Activated naive CD8-positive, alpha-beta T cell treated with anti-CD3 and anti-CD28 coated beads, Interleukin-2, amount 50 U/mL, for 24 hours (primary cell): ENCODE measurements at places on chromosomes 5 and 9.

- no peak for DNase-seq
Measured at GRCh38 chr5:132301344-132302271, 7.4 kb downstream of the SLC22A4 start.

GRCh38 chr9:99828054-99828416 is 6.3 kb downstream of the NR4A3 start:
- no peak for DNase-seq

DNA sequence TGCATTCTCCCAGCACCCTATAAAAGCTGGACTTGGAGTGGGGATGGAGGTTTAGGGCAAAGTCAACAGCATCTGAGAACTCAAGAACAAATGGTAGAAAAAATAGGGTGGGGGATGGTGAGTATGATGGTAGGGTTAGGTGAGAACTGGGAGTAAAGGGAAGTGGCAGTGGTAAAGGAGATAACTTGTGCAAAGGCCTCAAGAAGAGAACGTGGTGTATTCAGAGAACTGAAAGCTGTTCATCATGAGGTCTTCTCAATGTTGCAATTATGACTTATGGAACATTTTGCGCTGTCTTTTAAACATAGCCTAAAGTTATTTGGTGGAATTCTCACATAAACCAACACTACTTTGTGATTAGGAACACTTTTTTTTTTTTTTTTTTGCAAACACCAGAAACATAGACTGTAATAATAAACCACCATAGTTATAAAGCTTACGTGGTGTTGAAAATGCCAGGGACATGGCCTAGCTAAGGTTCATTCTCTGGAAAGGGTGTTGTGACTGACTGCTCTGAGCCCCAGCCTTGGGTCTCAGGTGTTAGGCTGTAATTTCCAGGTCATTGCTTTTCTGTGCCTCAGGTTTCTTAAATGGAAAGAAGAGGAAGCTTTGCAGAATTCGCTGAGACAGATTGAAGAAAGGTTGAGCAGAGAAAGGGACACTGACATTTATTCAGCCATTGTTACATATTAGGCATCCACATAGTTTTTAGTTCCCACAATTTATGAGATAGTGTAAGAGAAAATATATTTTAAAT is 19.2 kb upstream of the TXNDC8 start:
- no peak for DNase-seq

GRCh38 chr5:98570010-98570409 is 203.5 kb upstream of the RGMB start:
- no peak for DNase-seq
